ENCODE measurements at places on chromosomes 16 and 17. TPM values are rescaled to one million over a fixed set of nuclear protein-coding genes. Genes with fewer than 3 reads are reported as not detected.

DNA sequence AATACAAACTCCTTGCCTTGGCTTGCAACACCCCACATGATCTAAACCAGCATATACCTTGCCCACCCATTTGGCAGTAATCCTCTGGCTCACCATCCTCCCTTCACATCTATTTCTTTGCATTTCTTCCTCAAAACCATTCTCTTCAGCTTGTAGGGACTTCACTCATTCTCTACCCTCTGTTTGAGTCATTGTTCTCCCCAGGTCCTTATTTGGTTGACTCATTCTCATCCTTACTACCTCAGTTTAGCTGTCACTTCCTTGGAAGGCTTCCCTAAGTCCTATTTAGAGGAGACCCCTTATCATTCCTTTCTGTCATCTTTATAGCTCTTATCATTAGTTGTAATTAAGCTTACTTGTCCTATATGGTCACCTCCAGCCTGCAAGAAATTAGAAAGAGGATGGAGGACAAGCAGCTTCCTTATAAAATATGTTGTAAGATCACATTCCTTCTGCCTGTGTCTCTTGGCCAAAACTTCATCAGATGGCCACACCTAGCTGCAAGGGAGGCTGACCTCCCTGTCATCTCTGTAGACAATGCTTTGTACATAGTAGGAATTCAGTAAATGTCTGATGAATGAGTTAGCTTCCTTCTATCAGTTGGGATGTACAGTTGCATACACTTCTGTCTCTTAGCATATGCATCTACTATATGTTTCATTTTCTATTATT, 1.7 kb downstream of the TTC19 start:
- DNase-seq = no peak

DNA sequence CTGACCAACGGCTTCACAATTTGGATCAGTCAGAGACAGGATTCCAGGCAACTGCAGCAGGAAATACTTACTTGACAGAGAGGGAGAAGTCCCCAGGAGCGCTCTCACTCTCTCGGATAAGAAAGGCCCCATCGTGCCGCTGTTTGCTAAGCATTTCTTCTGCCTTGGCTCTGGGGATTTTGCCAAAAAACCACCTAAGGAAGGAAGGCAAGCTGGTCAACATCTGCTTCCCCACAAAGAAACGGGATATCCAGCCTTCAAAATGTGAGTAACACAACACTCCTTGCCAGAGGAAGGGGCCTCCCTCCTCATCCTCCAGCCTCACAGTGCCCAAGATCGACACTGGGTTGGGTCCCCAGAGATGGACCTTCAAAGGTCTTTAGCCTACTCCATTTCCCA, 36.6 kb upstream of the SLC25A19 start:
- DNase-seq = peak; percentile 35

ST6GALNAC1 gene
- total RNA-seq = 7.4 TPM

DNA sequence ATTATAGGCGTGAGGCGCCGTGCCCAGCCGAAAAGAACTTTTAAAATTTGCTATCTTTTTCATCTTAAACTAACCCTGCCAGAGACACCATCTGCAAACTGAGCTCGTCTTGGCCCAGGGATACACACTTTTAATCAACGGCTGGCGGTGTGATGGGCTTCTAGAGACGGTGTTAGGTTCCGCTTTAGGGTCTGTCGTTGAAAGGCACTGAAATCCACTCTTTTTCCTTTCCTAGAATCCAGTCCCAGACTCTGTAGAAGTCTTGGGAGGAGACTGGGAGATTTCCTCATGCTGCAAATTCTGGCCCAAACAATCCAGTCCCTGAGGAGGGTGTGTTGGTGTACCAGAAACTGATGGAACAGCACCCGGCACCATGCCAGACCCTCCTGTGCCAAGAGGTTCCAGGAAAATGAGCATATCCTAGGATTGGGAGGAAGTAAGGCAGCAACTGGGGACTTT, 52.0 kb upstream of the TEX2 start:
- peak; percentile 89 for DNase-seq

BRIP1 gene
- total RNA-seq = 0.10 TPM

GRCh38 chr17:7318121-7318860, 3.1 kb upstream of the GPS2 start:
- DNase-seq = no peak

DNA sequence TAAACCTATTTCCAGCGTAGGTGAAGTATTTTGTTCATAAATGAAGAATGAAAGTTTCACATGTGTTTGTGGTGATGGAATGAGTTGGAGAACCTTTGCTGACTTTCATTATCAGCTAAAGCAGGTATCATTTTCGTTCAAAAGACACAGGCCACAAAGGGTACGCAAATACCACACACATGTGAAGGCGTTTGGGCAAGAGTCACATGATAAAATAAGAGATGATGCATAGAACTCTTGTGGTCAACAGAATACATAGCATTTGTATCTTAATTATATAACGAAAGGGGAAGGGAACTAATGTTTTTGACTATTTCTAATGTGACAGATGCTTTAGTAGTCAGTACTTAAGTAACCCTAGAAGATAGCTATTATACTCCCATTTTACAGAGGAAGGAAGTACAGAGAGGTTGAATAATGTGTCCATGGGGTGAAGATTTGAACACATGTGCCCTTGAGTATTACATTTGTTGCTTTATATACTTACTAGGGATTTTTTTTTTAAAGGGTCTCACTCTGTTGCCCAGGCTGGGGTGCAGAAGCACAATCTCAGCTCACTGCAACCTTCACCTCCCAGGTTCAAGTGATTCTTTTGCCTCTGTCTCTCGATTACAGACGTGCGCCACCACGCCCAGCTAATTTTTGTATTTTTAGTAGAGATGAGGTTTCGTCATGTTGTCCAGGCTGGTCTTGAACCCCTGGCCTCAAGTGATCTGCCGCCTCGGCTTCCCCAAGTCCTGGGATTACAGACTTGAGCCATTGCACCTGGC, 4.8 kb downstream of the RPA1 start:
- DNase-seq = no peak

GRCh38 chr17:63609816-63610573, 9.3 kb downstream of the TACO1 start:
- DNase-seq = no peak

KRTAP1-1 gene
- not detected for total RNA-seq

DNA sequence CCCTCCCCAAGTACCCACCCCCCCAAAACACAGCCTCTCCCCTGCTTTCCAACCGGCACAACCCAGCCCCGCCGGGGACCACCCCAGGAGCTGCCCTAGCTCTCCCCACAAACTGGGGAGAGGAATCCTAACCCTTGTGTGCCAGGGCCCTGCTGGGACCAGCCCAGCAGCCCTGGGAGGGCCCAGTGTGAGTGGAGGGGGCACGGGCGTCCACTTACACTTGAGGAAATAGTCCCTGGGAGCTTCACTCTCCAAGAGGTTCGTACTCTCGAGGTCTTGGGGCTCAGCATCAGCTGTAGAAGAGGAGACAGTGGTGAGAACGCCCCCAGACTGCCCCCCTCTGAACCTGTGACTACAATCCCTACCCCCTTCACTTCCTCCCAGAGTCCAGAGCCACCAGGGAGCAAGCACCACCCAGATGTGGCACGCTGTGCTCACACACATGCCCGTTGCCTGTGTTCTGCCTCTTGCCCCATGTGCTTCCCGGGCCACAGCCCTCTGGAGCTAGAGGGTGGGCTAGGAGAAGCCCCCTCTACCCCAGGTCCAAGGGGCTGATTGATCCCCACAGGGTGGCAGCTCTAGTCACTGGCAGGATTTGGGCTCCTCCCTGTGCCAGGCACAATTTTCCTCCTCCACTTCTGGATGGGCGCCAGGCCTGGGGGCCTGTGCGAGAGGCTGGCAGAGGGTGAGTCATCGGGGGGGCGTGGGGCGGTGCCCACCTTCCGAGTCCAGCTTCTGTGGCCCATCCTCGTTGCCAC, 3.0 kb downstream of the TRIM47 start:
- DNase-seq = no peak
